ENCODE measurements at places on chromosomes 2 and 18.

GRCh38 chr2:3197308-3197707 is 180.3 kb downstream of the EIPR1 start:
- no peak for DNase-seq

DNA sequence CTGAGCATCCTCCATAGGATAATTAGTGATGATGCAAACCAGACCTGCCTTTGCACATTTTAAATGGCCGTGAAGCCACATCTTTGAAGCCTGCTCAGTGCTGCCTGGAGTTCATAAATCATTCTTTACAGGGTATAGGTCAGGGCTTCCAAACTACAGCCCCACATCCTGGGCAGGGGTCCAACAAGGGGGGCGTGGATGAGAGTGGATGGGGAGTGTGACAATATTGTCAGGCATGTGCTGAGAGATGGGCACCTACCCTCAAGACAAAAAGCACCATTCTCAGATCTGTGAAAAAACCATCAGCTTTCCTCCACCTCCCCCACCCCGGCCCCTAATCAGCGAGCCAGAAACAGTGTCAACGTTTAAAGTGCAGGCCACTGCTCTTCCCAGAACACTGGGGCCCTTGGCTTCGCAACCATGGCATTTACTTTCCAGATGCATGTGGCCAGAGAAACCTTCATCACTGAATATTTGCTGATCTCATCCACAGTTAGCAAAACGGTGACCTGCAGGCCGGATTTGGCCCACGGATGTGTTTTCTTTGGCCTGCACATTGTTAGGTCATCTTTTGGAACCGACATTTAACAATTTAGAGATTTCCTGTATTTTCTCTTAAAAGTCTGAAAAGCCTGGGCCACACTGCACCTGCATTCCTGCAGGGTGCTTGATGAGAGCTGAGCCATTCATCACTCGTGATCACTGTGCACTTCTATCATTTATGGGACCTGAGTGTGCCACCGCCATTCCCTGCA is 130.7 kb downstream of the ANKRD44 start:
- no peak for DNase-seq

DNA sequence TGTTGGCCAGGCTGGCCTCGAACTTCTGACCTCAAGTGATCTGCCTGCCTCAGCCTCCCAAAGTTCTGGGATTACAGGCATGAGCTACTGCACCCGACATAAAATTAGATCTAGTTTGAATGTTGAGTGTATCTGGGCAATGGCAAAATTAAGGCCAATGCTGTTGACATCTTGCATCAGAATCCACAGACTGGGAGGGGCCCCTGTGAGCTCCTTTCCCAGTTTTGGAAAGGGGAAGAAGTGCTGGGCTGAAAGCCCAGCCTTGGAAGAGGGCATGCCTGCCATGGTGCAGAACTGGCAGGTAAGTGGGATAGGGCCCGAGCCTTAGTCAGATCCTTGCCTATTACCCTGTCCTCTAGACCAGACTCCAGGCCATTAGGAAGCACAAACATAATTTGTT is 4.5 kb upstream of the MYOM1 start:
- DNase-seq: no peak

- DNase-seq: peak; percentile 78
Observed at GRCh38 chr2:237254369-237254861, 159.5 kb downstream of the COL6A3 start.

GRCh38 chr2:77325395-77325794 is 196.8 kb downstream of the LRRTM4 start:
- DNase-seq: no peak

DNA sequence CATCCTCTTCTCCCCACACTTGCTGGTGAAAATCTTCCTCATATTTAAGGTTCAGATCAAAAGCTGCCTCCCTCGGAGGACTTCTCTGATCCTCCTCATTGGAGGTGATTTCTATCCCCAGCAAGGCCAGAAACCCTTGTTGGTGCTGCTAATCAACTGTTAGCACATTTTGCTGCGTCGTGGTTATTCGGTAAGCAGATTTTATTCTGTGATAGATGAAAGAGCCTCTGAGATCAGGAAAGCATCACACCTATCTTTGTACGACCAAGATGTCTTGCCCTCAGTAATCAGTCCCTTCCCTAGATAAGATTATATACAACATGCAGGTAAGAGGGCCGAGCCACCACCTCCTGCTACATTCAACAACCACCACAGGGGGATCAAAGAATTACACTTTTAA is 40.1 kb downstream of the DDX18 start:
- DNase-seq: no peak

GRCh38 chr2:172329774-172330671 is 97.4 kb upstream of the ITGA6 start:
- DNase-seq: no peak

- DNase-seq: no peak
Observed at GRCh38 chr2:150284116-150284515, 203.4 kb downstream of the RND3 start.

DNA sequence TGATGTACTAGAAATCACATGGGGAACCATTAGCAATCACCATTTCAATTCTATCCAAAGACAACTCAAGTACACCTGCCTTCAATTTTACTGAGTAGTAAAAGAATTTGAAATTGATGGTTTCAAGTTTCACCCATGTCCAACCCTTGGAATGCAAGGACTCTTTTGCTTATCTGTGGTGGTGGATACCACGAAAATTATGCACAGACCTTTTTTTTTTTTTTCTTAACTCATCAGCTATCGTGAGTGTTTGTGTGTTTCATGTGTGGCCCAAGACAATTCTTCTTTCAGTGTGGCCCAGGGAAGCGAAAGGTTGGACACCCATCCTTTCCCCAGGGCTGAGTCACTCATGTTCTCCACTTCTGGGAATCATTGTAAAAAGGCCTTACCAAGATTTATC is 23.1 kb downstream of the ID2 start:
- no peak for DNase-seq

DNA sequence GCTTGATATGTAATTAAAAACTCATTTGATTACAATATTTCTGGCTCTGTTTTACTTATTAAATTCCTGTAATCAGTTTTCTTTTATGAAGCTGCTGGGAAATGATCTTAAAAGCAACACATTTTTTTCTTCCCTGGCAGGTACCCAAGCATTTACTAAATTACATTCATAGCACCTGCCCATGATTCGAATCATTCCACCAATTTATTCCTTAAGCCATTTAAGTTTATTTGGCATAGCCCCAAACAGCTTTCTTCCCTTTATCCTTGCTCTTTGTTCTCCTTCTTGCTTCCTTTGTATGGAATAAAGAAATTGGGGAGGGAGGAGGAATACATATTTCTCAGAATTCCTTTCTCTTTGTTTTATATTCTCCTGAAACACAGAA is 241.3 kb downstream of the AGPS start:
- no peak for DNase-seq

GRCh38 chr2:175627405-175627804 is 374.7 kb downstream of the LNPK start:
- no peak for DNase-seq

DNA sequence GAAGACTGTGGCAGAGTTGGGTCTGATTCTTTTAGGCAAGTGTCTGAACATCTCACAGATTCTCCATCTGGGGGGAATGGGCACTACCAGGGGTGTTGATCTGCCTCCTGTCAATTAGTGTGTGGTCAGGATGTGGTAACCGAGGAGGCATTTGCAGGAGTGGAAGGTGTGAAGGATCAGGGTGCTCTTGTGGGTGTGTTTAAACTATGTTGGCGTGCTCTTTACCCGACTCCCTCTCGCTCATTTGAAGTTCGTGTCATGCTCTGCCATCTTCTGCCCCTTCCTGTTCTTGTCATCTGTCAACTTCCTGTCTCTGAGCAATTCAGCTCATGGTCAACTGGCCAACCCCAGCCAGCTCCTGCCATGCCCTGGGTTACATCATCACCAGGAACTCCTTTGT is 107.9 kb downstream of the RTN4 start:
- DNase-seq: no peak

- DNase-seq: no peak
Observed at GRCh38 chr18:21672521-21673267, 31.9 kb downstream of the ABHD3 start.

DNA sequence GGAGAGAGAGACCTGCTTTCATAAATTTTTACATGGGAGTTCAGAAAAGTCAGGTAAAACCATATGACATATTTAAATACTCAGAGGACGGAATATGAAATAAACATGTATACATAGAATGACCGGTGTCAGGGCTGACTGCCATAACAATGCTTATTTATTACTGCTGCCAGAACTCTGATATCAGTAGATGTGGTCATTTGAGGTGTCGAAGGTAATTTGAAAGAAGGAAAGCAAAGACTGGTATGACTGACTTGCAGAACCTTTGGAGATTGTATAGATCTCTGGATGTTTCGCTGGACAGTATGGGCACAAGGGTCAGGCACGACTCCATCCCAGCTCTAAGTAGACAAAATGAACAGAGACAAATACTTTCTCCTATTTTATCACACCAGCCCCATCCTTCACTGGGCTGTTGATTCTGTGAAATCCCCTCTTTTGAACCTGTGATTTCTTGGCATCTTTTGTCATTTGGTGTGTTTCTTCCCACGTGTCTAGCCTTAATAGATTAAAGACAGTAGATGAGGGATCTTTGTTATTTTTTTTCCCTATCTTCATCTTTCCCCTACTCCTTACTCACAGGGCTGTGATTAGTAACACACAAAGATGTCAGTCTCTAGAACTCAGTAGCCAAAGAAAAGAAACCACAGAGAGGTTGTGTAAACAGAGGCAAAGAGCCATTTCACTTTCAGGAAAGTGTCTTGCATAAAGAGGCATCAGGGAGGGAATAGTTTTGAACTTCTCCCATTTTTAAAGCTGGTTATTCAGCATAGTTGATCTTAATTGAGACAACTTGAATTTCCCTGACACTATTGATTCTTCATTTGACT is 61.6 kb downstream of the ICOS start:
- DNase-seq: no peak

GRCh38 chr2:239240414-239240881 is 160.4 kb downstream of the HDAC4 start:
- no peak for DNase-seq

DNA sequence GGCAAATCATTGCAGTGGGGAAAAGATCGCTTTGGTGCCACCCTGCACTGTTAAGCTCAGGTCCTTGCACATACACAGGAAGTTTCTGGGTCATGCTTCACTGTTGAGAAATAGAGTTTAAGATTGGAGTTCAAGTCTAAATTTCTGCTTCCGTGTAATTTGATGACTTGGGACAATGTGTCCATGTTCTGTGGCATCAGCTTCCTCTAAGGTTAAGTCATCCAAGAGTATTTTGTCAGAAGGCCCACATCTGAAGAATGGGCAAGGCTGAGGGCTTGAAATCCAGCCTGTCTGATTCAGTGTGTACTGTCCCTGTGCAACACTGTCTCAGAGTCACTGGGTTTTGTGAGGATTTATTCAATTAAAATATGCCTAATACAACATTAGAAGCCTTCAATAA is 880.7 kb downstream of the SUCLG1 start:
- no peak for DNase-seq

GRCh38 chr18:13214609-13215008 is 4.0 kb upstream of the LDLRAD4 start:
- DNase-seq: no peak

GRCh38 chr2:67145851-67146250 is 251.3 kb upstream of the ETAA1 start:
- no peak for DNase-seq

DNA sequence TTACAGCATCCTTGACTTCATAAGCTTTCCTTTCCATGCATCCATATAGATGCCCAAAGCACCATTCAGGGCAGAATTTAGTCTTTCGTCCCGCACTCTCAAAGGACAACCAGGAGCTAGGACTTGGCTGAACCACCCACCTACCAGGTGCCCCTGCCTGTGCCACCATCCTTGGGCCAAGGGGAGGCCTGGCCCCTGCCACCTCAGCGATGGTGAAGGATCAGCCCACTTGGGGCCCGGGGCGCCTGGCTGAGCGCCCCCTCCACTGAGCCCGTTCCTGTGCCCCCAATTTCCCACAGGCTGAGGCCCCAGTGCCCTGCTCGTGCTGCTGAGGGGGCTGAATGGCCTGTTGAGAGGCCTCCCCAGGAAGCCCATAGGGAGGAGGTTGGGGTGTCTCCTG is 33.3 kb upstream of the ALPP start:
- DNase-seq: no peak

GRCh38 chr2:204012072-204012653 is 75.6 kb downstream of the ICOS start:
- DNase-seq: no peak

DNA sequence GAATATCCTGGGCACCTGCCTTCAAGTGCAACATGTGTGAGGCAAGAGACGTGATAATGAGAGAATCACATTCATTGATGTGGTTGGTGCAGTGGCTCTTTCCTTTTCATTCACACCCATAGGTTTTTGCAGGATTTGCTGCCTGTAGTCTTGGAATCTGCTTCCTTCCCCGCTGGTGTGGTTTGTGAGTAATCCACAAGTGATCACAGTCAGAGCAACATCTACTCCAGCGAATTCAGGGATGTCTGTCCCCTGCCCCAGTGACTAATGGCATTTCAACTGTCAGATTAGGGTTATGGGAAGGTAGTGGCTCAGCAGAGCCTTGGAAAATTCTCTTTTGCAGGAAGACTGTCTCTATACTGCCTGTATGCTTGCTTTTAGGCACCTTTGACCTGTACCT is 225.5 kb upstream of the RBMS1 start:
- no peak for DNase-seq
